ENCODE measurements at places on chromosomes 13 and 19. TPM values are rescaled to one million over a fixed set of nuclear protein-coding genes. Genes with fewer than 3 reads are reported as not detected.

Gene LILRB4
- 1.7 TPM for total RNA-seq

Gene MEIOSIN
- not detected for total RNA-seq

Gene ZNF473
- total RNA-seq, result 12.7 TPM

Gene BCL2L12
- 71.3 TPM for total RNA-seq

Gene CYP2A7
- total RNA-seq, result not detected

Gene SELENOV
- total RNA-seq, result not detected

Gene PGLYRP1
- total RNA-seq, result not detected

Gene SYNGR4
- 0.30 TPM for total RNA-seq

Gene RGL3
- not detected for total RNA-seq

Gene DDA1
- total RNA-seq, result 44.1 TPM

Gene ZNF573
- total RNA-seq, result 14.0 TPM

Gene EXOC3L2
- total RNA-seq, result not detected

Gene PMIS2
- not detected for total RNA-seq

Gene NLRP4
- not detected for total RNA-seq

Gene SNRPA
- total RNA-seq, result 145 TPM

Gene GPR180
- 5.3 TPM for total RNA-seq

Gene CEACAM7
- not detected for total RNA-seq

Gene POLR2I
- 46.1 TPM for total RNA-seq

Gene SAFB2
- 140 TPM for total RNA-seq

Gene TMEM150B
- 1.1 TPM for total RNA-seq

Gene KCNJ14
- 1.4 TPM for total RNA-seq

Gene ZNF534
- not detected for total RNA-seq

Gene CYP4F3
- not detected for total RNA-seq

Gene POU4F1
- total RNA-seq, result 0.11 TPM

Gene TTC9B
- not detected for total RNA-seq
